Hematopoietic multipotent progenitor cell treated with erythropoietin and hydrocortisone succinate and interleukin-3 and kit ligand, for 4 days (in vitro differentiated cells): ENCODE measurements at places on chromosomes 12 and 14.

- no peak for DNase-seq
Observed at GRCh38 chr14:81653626-81654025, 120.0 kb upstream of the SEL1L start.

GRCh38 chr12:64611341-64612284 lies 1.3 kb downstream of the RASSF3 start:
- DNase-seq = peak; percentile 50

DNA sequence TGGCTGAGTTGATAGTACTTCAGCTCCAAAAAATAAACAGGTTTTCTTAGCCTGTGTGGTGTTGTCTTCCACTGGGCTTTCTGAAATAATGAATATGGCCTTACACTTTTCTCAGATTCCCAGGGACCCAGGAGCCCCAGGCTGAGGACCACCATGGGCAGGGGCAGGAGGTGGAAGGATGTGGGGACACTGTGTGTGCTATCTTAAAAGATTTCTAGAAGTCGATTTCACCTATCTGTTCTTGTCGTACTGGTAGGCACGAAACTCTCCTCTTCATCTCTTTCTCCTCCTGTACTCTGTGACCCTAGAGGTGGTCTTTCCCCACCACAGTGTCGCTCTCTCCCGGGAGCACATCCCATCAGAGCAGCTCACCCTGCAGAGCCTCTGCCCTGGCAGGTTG lies 107.7 kb upstream of the FKBP4 start:
- no peak for DNase-seq

DNA sequence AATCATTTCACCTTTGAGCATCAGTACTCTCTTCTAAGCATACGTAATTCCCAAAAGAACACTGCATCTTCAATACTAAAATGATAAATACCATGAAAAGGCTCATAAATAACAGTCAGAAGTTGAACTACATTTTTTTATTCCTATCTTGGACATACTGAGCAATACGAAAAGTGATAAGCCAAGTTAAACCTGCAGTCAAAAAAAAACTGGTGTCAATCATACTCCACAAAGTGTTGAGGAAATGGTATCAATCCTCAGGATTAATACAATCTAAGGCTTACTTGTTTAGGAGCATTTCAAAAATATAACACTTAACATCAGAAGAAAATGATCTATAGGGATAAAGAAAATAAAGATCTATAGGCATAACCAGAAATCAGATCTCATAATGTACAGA lies 5.5 kb downstream of the BTG1 start:
- no peak for DNase-seq

GRCh38 chr12:102063069-102063468 lies 1.3 kb upstream of the WASHC3 start:
- peak; percentile 28 for DNase-seq

DNA sequence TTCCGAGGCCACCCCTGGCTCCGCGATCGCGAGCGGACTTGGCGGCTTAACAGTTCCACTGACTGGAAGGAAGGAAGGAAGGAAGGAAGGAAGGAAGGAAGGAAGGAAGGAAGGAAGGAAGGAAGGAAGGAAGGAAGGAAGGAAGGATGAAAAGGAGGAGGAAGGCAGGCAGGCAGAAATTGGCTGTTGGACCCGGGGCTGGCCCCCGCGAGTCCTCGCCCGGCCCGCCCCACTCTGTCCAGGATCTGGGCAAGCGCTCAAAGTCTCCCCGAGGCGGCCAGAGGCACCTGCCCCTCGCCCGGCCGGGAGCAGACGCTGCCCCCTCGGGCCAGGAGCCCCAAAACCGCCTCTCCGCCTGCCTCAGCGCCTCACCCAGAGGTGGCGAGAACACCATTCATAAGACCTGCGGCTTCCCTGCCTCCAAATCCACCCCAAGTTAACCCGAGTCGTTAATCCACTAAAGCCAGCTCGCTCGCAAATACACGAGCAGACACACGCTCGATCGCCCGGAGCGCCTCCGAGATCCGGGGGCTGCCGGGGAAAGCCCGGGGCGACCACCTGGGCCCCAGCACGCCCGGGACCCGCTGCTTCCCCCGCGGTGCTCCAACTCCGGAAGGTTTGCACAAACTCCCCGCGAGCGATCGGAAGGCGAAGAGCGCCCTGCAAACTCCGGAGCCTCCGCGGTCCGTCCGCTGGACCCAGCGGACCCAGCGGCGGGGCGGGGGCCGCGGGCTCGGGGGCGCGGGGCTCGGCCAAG lies 844 bp downstream of the DPF3 start:
- peak; percentile 29 for DNase-seq

DNA sequence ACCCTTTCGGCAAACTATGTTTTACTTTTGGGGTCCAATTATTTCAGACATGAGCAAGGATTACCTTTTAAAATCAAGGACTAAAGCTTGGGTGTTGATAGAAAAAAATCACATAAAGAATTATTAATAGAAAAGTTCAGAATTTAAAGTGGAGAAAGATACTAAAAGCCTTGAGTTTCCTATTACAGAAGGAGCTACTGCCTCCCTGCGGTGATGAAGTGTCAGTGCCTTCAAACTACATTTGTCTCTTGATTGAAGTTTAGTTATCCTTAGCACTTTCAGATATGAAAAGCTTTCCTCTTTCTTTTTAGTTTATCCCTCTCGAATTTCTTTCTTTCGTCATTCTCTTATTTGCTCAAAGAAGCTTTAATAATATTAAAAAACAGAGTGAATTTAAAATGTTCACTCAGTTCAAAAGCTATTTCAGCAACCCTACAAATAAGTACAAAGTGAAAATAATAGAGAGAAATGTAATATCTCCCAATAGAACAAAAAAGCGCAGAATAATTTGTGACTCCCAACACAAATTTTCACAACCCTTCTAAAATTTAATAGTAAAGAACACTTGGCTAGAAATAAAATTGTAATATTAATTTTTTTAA lies 87.6 kb downstream of the SEC23A start:
- peak; percentile 80 for DNase-seq

GRCh38 chr12:109385339-109386058 lies 37.8 kb downstream of the MYO1H start:
- peak; percentile 73 for DNase-seq

GRCh38 chr12:93008044-93008778 lies 79.1 kb upstream of the EEA1 start:
- DNase-seq = no peak

DNA sequence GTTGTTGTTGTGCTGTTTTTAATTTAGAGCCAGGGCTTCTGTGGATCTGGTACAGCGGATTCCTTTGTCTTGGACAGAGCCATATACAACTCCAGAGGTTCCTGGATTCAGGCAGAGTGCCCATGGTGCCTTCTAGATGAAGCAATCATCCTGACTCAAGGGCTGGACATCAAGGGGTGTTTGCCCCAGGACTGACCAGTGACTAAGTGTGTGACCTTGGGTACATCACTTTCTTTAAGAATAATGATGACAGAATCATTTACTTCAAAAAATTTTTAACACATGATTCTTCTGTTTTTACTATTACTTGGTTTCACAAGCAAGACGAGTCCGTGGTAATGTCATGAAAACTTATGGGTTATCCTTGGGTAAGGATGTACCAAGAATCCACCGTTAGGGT lies 397.3 kb downstream of the ZFP36L1 start:
- DNase-seq = no peak

DNA sequence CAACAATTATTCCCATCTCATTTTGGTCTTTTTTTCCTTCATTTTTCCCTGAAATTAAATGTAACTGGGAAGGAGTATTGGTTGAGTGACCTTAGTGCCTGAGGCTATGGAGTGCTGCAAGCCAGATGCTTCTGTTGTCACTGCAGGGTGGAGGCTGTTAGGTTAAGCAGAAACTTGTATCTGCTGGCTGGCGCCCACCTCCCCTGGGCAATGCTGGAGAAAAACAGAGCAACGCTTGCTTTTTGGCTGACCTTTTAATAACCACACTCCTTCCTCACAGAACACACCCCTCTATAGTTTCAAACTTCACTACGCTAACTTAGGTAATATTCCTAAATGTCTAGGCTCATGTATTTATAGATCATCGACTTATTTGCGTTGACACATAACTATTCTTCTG lies 583.5 kb upstream of the NOVA1 start:
- DNase-seq = no peak

- DNase-seq = no peak
Observed at GRCh38 chr14:98599082-98599481, 672.9 kb downstream of the BCL11B start.
